Activated CD4-positive, alpha-beta T cell treated with anti-CD3 and anti-CD28 coated beads, Interleukin-2, amount 10 ng/mL, durations not matched to agents 7 days and 5 days (primary cell): ENCODE measurements at places on chromosomes 12 and 14.

DNA sequence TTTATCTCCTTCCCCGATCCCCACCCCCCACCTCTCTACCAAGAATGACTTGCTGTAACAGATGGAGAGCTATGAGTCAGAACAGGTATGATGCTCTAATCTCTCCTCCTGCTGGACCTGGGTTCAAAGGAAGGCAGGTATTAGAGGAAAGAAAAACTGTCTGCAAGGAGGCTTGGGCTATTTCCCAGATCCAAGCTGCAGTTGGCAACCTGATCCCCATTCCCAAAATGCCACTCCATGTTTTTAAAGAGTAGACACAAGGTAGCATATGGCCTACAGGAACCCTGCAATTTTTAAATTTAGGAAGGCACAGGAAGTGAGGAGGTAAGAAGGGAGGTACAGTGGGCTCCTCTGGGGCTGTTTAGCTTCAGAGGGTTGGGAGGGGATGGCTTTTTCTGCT, 33.0 kb downstream of the SRRM4 start:
- no peak for DNase-seq

DNA sequence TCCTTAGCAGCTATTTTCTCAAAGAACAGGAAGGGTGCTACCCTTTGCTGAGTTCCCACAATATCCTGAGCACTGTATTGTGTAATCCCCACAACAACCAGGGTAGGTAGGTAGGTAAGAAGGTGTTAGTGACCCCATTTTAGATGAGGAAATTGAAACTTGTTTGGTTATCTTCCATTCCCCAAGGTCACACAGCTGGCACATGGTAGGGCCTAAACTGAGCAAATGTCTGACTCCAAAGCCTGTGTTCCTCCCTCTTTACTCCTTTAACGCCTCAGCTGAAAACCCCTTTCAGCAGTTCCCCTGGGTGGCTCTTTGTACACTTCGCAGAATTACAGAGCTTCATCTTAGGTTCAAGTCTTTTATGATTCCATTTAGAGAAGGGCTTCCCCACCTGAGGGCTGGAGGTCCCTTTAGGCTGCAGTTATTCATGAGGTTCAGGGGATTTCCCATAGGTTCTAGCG, 26.5 kb upstream of the RIC8B start:
- peak; percentile 42 for DNase-seq

DNA sequence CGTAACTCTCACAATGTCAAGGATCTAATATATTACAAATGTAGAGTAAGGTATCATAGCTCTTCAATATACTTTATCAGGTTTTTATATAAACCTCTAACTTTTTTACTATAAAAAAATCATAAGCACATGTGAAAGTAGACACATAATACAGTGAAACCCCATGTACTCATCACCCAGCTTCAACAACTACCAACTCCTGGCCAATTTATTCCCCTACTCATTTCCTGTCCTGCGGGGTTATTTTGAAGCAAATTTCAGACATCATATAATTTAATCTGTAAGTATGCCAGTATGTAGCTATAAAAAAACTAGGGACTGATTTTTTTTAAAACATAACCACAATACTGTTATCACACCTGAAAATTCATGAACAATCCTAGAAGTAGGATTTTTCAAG, 47.7 kb downstream of the NOPCHAP1 start:
- no peak for DNase-seq

GRCh38 chr12:62191491-62192179, 68.6 kb upstream of the USP15 start:
- DNase-seq = peak; percentile 16

DNA sequence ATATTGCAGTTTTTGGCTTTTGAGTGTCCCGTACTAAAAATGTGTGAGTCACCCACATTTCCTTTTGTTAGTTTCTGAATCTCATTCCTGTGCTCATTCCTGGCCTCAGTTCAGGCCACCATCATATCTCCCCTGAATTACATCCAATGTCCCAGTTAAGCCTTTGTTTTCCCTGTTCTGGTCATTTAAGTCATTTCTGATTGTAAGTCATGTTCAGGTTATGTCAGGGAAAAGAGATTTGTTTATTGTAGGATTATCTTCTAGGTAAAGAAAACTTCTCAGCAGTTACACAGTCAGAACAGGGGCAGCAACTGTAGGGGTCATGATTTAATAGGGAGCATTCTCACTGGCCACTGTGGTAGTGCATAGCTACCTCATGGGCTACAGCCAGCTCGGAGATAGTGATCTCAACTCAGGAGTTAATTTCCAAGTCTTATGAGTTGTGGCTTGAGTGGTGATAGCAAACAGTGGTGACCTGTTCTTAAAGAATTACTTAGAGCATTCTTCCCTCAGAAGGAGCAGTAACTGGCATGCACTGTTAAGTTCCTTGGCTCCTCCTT, 6.7 kb downstream of the DDX47 start:
- DNase-seq = no peak

GRCh38 chr14:99876406-99876805, 83.2 kb downstream of the EML1 start:
- DNase-seq = no peak

DNA sequence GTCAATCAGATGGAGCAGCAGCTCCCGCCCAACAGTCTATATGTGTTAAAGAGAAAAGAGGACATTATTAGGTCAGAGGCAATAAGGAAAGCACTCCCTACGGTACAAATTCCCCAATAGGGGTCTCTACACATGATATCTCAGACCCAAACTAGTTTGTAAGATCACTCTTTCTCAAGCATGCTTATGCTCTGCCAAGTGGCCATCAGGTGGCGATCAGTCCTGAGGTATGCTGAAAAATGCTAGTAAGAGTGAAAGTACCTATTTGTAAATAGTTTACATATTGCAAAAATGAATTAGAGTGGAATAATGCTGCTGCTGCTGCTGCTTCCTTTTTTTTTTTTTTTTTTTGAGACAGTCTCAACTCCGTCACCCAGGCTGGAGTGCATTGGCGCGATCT, 61.0 kb downstream of the CPM start:
- no peak for DNase-seq

- no peak for DNase-seq
These were observed 2.3 kb downstream of the AKAP5 start for GRCh38 chr14:64467566-64467965.

GRCh38 chr12:42985506-42985905, 396.0 kb upstream of the PRICKLE1 start:
- DNase-seq = no peak
